ENCODE measurements at places on chromosomes 2 and 18.

GRCh38 chr2:85823951-85824350, 64.8 kb downstream of the ST3GAL5 start:
- peak; percentile 72 for DNase-seq

DNA sequence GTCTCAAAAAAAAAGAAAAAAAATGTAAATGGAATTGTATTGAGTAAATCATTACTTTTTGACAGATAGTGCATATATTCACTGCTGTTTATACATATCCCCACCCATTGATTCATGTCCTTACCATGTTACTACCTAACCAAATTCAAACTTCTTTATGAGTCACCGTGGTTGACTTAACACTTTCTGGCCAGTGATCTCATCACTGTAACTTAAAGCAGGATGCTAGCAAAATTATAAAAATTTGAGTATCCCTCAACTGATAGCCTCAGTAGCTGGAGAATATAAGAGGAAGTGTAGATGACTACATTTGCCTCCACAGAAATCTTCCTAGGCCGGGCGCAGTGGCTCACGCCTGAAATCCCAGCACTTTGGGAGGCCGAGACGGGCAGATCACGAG, 13.4 kb downstream of the CNOT9 start:
- DNase-seq = no peak

DNA sequence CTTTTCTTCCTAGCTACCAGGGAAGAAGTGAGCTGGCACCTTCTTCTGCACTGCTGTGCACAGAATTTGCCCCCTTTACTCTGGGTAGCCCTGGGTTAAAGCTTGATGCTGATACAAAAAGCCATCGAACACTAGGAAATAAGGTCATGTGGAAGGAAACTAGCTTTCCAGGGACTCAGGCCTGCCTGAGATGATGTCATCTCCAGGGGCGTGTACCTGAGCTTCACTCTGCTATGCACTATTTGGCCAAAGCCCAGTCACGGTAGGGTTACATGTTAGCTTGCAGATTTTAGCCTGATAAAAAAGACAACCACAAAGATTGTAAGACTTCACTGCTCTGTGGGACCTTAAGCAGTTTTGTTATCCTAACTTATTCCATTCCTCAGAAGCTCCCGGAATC, 20.4 kb downstream of the EDAR start:
- DNase-seq = no peak

DNA sequence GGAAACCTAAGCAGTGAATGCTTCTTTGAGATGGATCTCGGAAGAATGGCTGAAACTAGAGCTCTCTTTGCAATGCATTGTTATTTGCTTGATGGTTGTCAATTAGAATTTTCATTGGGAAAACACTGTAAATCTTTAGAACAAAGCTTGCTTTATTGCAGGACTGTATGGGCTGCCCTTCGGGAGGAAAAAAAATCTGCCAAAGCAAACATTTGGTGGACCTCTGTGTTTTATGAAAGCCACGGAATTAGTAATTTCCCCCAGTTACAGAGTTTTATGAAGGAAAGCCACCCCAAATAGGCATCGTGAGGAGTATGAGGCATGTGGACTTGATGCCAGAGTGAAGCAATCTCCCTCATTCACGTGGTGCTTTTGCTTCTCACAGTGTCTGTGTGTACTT, 33.5 kb downstream of the RHBDD1 start:
- DNase-seq = no peak

GRCh38 chr18:49949951-49950395, 136.6 kb upstream of the ACAA2 start:
- no peak for DNase-seq

DNA sequence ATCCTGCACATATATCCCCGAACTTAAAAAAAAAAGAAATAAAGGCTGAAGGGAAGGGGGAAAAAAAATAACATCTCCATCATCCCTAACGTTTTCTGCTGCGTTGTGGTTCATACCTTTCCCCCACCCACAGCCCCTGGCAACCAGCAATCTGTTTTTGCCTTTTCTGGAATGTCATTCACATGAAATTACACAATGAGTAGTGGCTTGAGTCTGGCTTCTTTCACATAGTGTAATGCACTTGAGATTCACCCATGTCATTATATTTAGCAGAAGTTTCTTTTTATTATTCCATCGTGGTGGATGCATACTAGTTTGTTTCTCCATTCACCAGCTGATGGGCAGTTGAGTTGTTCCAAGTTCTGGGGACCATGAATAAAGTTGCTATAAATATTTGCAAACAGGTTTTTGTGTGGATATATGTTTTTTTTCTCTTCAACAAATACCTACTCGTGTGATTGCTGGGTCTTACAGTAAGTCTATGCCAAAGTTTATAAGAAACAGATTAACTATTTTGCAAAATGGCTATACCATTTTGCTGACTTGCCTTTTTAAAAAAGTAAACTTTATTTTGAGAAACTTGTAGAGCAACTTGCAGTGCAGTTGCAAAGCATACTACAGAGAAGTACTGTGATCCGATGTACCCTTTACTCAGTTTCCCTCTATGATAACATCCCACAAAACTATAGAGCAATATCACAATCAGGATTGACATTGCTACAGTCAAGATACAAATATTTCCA, 322.5 kb downstream of the LPIN1 start:
- DNase-seq = no peak

GRCh38 chr2:40450796-40451430, 977 bp downstream of the SLC8A1 start:
- DNase-seq = no peak

All from lower leg skin (tissue), 4 donors.